ENCODE measurements at places on chromosomes 3 and 15.

DNA sequence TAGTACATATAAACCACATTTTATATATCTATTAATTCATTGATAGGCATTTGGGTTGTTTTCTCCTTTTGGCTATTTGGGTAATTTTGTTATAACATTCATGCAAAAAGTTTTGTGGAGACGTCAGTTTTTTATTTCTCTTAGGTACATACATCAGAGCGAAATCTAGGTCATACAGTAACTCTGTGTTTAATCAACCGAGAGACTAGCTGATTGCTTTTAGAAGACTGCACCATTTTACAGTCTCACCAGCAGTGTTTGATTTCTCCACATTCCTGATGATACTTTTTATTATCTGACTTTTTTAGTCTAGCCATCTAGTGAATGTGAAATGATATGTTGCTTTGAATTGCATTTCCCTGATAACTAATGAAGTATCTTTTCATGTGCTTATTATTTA lies 1019.3 kb downstream of the NSUN3 start:
- DNase-seq = no peak

DNA sequence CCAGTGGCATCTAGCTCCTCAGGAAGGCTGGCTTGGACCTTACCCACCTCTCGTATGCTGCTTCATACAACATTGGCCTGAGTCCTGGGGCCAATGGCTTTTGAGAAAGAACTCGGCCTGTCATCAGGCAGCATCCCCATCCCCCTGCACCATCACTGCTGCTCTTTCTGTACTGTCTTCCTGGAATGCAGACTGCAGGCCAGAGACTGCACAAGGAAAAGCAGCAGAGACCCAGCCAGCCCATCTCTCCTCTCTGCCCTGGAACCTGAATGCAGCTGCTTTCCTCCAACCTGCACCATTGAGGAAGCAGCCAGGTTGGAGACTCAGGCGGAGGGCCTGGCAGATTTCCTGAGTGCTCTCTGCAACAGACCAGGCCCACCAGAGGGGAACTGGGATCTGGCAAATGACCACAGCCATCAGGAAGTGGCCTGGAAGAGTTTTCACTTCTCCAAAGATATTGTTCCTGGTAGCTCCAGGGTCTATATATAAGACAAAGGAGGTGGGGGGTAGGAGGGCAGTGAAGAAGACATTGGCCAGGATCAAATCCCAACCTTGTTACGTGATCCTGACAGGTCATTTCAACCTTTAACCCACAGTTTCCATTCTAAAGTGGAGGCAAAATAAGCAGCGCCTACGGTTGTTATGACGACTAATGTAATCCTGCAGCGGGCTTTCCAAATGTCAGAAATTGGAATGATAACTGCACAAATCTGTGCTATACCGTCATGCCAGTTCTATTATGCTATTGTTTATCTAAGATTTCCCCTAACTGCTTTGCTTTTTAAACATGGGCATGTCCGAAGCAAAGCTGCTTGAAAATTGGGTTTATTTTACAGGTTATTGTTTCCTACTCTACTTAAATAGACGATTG lies 24.4 kb upstream of the RAB7A start:
- DNase-seq = no peak

- DNase-seq = no peak
Measured at GRCh38 chr3:48684480-48685143, 1.1 kb downstream of the NCKIPSD start.

DNA sequence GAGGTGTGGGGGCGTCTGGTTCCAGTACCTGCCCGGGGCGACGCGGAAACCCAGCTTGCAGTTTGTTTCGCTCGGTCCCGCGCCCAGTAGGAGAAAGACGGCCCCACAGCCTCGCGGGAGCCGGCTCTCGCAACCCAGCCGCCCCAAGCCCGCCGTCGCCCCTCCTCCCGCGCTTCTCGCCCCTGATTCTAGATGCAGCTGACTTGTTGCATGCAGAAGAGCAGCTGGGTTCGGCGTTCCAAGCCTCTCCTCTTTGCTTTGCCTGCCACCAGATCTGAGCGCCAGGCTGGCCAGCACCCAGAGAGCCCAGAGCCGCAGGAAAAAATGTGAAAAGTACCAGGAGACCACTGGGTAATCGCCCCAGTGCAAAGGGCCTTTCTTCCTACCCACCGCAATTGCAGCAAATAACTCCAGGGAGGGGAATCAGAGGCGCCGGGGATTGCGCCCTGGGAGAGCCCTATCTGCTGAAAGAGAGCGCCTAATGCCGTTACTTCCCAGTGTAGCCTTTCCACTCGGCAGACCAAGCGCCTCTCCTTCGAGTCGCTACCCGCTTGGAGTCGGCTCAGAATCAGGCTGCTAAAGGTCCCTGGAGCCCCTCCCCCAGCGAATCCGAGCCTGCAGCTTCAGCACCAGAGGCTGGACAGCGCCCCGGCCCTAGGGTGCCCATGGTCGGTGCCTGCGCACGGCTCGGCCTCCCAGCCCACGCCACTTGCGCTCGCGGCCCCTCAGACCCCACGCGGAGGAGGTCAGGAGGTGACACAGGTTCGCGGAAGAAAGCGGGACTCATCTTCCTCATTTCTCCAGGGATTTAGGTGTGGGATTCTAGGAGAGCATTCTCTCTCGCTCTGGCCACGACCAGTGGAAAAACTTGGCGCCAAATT lies 15.7 kb upstream of the AEN start:
- no peak for DNase-seq

GRCh38 chr3:151940481-151940880 lies 67.0 kb downstream of the SUCNR1 start:
- no peak for DNase-seq

DNA sequence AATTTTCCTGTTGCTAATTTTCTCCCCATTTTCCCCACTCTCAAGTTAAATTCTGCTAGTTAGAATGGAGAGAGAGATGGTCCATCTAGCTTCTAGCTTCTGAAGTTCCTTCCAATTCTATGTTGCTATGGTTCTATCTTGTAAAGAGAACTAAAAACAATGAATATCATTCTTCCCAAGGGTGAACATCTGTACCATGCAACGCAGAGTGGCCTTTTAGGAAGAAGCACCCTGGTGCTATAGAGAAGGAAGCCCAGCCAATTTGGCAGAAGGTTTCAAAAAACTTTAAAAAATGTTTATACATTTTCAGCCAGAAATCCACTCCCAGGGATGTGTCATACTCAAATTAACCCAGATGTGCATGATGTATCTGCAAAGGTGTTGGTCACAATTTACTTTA lies 149.1 kb downstream of the SEMA6D start:
- no peak for DNase-seq

DNA sequence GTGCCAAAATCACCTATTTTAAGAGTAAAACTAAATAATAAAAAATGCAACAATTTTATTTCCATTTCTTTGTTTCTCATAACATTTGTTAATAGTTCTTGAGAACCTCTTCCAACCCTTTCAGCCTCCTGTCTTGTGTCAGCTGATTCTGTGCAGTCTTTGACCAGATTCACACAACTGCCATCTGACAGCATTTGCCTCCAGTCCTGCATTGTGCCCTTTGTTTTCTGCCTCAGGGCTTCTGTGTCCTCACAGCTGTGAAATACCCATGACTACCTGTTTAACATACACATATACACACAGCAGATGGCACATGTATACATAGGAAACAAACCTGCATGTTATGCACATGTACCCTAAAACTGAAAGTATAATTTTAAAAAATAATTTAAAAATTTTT lies 13.2 kb upstream of the CNTN6 start:
- no peak for DNase-seq

GRCh38 chr15:71386448-71387236 lies 271.4 kb downstream of the THSD4 start:
- DNase-seq = no peak

DNA sequence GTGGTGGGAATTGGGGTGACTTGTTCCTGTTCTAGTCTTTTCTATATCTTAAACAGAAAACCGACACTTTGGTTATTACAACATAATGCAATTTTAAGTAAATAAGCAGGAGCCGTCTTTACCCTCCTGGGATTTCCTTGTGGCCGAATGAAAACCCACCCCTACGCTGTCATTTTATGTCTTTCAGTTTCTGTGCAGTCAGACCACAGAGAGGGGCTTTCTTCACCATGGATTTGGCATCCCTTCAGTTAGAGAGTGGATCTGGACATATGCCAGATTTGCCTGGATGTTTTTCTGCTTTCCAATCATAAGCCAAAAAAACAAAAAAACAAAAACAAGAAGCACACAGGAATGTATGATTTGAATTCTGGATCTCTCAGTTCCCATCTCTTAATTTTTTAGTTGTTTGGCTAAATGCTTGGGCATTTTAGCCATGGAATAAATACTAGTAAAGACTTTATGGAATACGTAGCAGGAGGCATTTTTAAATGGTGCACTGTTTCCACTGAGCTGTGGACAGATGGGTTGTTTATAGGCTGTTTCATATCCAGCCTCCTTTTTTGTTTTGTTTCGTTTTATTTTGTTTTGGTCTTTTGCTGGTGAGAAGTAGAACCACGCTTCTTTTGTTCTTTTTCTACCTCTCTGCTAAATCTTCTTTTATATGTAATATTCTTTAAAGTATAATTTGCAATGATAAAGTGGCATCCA lies 272.9 kb downstream of the FEZF2 start:
- no peak for DNase-seq

DNA sequence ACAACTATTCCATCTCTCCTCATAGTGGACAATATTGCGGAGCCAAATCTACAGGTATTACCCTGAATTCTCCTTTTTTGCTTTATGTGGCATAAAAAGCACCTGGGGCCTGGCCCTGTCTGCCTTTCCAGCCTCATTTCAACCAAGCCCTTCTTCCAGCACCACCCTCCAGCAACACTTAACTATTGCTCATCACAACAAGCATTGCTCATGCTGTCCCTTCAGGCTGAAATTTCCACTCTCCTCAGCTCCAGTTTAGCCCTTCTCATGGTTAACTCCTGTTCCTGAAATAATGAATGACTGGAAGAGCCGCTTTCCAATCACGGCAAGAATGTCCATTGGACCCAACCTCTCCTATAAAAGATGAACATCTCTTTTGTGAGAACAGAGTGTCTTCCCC lies 107.4 kb downstream of the P2RY1 start:
- DNase-seq = no peak

DNA sequence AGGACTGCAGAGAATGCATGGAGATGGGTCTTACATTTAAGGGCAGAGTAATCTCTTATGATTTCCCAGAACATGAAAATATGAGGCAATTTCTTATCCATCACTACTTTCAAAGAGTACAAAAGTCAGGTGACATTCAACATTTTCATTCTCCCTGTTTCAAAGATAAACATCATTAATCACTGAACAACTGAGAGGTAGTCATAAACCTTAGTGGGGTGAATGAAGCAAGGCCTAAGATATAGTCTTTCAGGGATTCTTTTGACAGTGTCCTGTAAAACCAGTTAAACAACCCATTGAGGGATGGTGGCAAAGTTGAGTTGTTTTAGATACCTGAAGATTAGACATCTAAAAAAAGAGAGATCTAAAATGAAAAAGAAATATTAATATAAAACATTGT lies 271.6 kb upstream of the CBLB start:
- no peak for DNase-seq

DNA sequence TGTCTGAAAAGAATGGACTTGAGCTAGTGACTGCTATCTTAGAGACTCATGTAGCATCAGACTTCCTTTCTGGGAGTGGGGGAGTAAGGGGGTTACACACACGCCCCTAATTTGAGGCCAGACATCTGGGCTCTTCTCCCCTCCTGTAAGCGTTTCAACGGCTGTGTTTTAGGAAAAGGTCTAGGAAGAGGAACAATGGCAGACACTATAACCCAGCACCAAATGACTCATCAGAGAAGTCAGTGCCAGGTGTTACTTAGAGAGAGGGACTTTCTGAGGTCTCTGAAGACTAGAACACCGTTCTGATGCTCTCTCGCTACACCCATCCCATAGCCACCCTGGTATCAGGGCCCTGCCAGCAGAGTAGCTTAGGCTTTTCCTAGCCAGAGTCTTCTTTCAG lies 65.5 kb downstream of the SSUH2 start:
- no peak for DNase-seq

GRCh38 chr15:89851673-89852341 lies 37.2 kb upstream of the ANPEP start:
- DNase-seq = no peak

DNA sequence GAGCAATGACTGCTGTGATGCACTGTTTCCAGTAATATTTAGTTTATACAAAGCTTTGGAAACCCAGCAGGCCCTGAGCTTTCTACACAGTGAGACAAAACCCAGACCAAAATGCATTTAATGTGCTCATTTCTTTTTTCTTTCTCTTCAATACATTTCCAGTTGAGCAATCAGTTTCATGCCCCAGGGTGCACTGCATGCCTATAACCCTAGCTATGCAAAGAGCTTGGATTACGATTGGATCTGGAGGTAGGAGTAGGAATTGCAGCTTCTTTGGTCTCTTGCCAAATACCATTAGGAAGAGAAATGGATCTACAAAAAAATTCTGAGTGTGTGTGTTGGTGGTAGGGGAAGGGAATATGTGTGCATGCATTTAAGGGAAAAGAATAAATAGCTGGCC lies 1001.4 kb downstream of the SQOR start:
- no peak for DNase-seq

DNA sequence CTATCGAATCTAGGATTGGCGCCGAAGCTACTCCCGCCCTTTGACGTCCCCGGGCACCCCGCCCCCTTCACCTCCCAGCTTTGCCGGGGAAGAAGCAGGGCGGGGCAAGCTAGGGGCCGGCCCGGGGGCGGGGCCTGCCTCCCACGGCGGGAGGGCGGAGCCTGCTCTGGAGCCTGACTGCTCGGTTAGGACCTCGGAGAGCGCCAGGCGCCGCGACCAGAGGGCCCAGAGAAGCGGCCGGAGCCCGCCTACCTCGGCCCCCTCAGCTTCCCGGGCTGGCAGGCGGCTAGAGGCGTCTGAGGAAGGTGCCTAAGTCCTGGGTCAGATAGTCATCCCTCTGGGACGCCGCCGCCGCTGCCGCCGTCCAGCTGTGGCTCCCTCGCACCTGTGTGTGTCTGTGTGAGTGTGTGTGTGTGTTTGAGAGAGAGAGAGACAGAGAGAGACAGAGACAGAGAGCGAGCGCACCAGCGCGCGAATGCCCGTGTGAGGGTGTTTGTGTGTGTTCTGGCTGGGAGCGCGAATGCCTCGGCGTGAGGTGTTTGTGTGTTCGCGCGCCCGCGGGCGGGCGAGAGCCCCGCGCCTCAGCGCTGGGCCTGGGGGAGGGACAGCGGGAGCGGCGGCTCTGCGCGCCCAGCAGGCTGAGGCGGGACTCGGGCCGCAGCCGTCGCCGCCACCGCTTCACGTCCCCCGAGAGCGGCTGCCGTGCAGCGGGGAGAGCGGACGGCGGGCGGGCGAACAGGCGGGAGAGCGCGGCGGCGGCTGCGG lies at the start of gene STXBP5L:
Gene STXBP5L, plus strand, starts transcription at position 176 of the 765 bp plus-strand sequence. CDS start 1,374 bp downstream, outside the sequence.
- DNase-seq = peak; percentile 18

DNA sequence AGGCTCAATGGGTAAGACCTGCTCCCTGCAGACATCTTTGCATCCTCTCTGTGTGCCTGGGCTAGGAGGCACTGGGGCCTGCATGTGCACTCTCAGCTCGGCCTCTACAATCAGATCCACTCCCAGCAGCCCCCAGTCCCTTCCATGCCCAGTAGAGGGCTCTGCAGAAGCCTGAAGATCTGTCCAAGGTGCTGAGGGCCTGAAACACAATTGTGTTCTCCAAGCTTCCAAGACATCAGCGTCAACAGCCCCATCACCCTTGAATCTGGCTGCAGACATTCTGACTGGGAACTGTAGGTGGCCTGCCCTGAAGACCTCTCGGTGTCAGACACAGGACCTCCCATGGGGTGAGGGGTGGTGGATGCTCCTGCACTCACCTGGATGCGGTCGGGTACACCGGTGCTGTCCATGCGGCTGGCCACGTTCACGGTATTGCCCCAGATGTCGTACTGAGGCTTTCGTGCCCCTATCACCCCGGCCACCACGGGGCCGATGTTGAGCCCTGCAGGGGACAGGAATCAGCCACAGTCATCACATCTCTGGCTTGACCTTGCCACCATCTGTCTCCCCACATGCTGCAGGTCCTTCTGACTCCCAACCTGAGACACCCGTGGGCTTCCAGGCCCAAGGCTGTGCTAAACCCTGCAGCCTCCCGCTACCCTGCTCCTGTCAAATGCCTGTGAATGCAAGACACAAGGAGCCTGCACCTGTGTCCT lies 84.7 kb downstream of the SEC22A start:
- peak; percentile 13 for DNase-seq
